ENCODE measurements at places on chromosomes 11 and 22. TPM values are rescaled to one million over a fixed set of nuclear protein-coding genes. Genes with fewer than 3 reads are reported as not detected.

The DNAJB7 gene
- total RNA-seq: not detected

The NXPE1 gene
- not detected for total RNA-seq

GRCh38 chr22:28548406-28548805 lies 131.2 kb downstream of the TTC28 start:
- no peak for DNase-seq
- peak overlapping the region; percentile 91 for H3K27ac ChIP-seq
- H3K27me3 ChIP-seq: no peaks in the 10 kb centered on the region
- H3K4me3 ChIP-seq: no peak overlapping the region

DNA sequence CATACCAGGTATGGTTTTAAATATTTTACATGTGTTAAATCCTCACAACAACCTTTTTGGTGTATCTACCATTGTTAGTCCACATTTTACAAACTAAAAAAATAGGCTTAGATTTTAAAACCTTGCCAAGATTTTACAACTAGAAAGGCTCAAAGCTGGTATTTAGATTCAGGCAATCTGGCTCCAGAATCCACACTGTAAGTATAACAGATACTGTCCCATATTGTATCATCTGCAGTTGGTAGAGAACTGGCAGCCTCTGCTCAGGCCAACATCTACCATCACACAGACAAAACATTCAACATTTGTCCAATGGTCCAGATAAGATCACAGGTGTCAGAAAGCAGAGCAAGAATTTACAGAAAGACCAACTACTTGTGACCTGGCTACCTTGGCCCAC lies 30.9 kb downstream of the CSNK2A3 start:
- no peak for DNase-seq
- H3K27ac ChIP-seq: no peak overlapping the region
- peaks cover 55% of the 10 kb centered on the region for H3K36me3 ChIP-seq
- H3K4me1 ChIP-seq: no peaks in the 10 kb centered on the region
- no peak overlapping the region for H3K4me3 ChIP-seq

The YPEL4 gene
- total RNA-seq: not detected

DNA sequence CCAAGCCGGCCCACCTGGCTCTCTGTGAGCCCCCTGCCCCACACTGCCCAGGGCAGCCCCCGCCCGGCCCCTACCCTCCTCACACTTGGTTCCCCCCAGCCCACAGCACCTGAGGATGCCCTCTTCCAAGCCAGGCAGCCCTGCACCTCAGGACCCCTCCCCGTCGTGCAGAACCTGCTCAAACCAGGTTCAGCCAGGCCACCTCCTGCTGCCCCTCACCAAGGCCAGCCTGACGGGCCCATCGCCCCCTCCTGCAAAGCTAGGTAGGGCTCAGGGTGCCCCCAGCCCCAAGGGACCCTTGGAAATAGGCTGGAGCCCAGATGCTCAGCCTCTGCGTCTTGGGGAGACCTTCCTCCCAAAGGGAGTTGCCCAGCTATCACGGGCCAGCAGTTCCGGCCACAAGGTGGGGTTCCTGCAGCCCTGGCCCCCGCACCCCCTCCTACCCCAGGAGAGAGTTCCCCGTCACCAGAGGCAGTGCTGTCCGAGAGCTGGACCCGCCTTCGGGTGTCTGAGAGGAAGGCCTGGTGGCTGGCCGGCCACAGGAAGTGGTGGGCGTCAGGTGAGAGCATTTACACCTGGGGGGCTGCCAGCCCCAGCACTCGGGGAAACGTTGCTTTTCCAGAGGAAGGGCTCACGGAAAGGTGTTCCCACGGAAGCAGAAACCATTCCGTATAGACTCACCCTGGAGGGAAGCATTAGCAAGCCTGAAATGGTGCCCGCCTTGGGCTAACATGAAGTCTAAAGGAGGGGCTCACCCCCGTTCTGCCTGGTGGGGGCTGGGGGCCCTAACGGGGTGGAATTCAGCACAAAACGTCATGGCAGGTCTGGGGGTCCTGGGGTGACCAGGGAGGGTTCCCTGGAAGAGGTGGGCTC lies 3.2 kb upstream of the SYT8 start:
- peaks cover 72% of the 10 kb centered on the region for H3K4me1 ChIP-seq
- H3K27me3 ChIP-seq: no peaks in the 10 kb centered on the region
- DNase-seq: no peak
- no peaks in the 10 kb centered on the region for H3K36me3 ChIP-seq
- no peak overlapping the region for H3K4me3 ChIP-seq

- no peak for DNase-seq
- H3K4me1 ChIP-seq: peaks cover 19% of the 10 kb centered on the region
- no peak overlapping the region for H3K4me3 ChIP-seq
- peak overlapping the region; percentile 67 for H3K27ac ChIP-seq
- H3K36me3 ChIP-seq: no peaks in the 10 kb centered on the region
Observed at GRCh38 chr11:132278801-132279574, 908.6 kb downstream of the NTM start.

GRCh38 chr11:77501758-77502157 lies 27.9 kb upstream of the PAK1 start:
- H3K36me3 ChIP-seq: no peaks in the 10 kb centered on the region
- DNase-seq: no peak
- no peak overlapping the region for H3K4me3 ChIP-seq
- peaks cover 6% of the 10 kb centered on the region for H3K27me3 ChIP-seq
- H3K4me1 ChIP-seq: peaks cover 16% of the 10 kb centered on the region

DNA sequence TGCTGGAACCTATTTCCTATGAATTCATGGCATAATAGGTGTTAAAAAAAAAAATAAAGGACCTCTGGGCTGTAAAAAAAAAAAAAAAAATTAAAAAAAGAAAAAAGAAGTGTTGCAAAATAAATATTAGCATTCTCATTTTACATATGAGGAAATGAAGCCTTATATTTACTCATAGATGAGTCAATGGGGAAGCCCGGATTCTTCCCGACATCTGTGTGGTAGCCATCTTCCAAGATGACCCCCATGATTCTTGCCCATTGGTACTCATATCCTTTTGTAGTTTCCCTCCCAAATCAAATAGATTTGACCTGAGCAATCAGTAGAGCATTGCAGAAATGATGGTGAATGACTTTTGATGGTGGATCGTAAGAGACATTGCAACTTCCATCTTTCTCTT lies 3.0 kb upstream of the SWAP70 start:
- no peak for DNase-seq
- peaks cover 3% of the 10 kb centered on the region for H3K36me3 ChIP-seq
- H3K27ac ChIP-seq: no peak overlapping the region

DNA sequence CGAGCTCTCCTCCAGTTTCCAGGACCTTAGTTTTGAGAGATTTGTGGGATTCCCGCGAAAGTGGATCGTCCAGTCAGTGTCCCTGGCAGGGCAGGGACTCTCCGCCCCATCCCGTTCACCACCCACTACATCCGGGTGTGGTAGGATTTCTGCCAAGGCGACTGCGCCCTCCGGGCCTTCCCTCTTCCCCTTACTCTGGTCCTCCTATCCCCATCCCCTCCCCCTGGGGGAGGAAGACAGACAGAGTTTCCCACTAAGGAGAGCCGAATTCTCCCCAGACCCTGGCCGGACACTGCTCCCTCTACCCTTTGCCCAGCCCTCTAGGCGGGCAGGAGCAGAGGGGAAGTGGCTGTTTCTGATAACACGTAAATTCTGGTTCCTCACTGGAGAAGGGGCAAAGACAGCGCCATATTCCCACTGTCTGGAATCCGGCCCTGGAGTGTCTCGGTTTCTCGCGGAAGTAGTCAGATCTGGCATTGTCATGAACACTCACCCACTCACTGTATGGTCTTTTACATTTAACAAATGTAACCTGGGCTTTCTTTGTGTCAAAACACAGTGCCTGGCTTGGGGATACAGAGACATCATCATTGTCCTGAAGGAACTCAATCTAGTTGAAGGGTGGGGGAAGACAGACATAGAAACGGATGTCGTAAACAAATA lies 1.1 kb upstream of the NECTIN1 start:
- peak overlapping the region; percentile 87 for H3K27ac ChIP-seq
- DNase-seq: no peak
- peak overlapping the region; percentile 74 for H3K4me3 ChIP-seq
- peaks cover 21% of the 10 kb centered on the region for H3K4me1 ChIP-seq

- H3K36me3 ChIP-seq: no peaks in the 10 kb centered on the region
- H3K27ac ChIP-seq: no peak overlapping the region
- H3K27me3 ChIP-seq: peaks cover 5% of the 10 kb centered on the region
- H3K4me3 ChIP-seq: no peak overlapping the region
- no peak for DNase-seq
- peaks cover 12% of the 10 kb centered on the region for H3K4me1 ChIP-seq
Observed at GRCh38 chr11:79431535-79431934, 9.3 kb downstream of the TENM4 start.

DNA sequence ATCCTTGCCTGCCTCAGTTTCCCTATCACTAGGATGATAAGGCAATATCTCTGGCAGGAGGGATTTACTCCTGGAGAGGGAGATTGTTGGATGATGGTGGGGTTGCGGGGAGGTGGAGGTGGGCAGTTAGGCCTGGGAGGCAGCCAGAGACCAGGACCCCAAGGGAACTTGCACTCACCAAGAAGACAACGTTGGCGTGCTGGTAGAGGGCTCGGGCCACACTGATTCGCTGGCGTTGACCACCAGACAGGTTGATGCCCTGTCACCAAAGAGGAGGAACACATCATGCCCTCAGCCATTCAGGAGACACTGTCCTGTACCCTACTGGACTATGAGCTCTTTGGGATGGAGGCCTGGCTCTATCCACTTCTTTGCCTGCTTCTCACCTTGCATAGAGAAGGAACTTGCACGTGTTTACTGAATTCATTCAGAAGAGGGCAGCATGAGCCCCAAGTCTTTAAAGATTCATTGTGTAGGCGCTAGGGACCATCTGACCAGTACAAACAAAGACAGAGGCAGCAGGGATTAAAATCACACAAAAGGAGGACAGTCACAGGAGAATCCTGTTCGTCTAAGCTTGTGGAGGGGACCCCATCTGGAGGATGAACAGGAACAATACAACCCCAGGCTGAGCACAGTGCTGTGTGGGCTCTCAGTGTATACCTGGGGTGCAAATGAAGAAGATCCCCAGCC lies 24.2 kb upstream of the KCNJ11 start:
- H3K27me3 ChIP-seq: peaks cover 46% of the 10 kb centered on the region
- no peak for DNase-seq
- no peaks in the 10 kb centered on the region for H3K36me3 ChIP-seq
- H3K27ac ChIP-seq: no peak overlapping the region

- H3K27ac ChIP-seq: peak overlapping the region; percentile 99
- no peak for DNase-seq
- H3K36me3 ChIP-seq: peaks cover 25% of the 10 kb centered on the region
- peak overlapping the region; percentile 87 for H3K4me3 ChIP-seq
Observed at GRCh38 chr11:57321388-57322255, 3.1 kb downstream of the TNKS1BP1 start.
